ENCODE measurements at places on chromosomes 5 and 9.
A peak's percentile ranks its signal among the peaks of the same experiment; 100 is the strongest.

GRCh38 chr5:5380298-5380697 lies 42.2 kb upstream of the ICE1 start:
- DNase-seq = peak; percentile 38

DNA sequence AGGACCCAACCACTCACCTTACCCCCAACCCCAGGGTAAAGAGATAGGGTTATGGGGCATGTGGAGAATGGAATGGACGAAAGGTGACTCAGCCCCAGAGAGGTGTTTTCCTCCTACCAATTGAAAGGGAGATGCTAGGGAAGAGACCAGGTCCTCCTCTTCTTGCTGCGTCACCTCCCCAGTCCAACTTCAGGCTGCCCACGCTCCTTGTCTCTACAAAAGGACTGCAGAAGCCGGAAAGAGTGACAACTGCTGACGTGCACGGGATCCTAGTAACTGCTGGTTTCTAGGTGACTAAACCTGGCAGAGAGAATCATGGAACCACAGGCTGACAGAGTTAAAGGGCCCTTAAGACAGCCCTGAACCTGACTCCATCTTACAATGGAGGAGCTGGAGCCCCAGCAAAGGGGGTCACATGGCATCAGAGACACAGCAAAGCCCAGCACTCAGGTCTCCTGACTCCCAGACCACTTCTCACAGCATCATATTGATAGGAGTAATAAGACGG lies 2.2 kb downstream of the GPX3 start:
- no peak for DNase-seq

DNA sequence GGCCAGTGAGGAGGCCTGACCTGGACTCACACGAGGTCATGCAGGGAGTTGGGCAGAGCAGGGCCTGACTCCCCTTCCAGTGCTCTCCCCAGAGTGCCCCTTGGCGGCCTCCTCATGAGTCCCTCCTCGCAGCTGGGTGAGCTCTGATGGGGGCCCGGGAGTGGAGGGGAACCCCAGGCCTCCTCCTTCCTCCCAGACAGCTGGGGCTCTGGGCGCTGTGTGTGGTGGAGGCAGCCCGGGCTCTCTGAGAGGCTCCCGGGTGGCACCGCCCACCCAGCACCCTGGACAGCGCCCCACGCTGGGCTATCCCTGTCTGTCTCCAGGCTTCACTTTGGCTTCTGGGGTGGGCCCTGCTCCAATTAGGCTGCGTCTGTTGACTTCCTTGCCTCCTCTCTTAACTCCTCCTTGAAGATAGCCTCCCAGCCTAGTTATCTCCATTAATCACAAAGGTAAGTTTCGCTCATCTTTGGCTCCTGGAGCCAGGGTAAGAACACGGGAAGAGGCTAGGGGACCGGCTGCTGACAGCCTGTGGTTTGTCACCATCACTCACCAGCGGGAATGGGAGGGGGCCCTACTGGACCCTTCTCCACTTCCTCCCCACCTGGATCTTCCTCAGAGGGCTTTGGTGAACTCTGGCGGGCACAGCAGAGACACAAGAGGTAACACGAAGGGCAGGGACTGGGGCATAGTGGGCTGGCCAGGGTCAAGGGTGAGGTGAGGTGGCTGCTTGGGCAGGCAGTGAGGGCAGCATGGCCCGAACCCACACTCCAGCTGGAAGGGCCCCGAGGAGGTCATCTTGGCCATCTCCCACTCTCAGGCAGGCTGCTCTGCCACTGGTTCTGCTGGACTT lies 13.1 kb downstream of the PSD2 start:
- DNase-seq = peak; percentile 47

- DNase-seq = no peak
Observed at GRCh38 chr5:168950241-168950951, 350.5 kb downstream of the SLIT3 start.

- DNase-seq = no peak
Observed at GRCh38 chr9:89533411-89534095, 35.6 kb upstream of the SEMA4D start.

DNA sequence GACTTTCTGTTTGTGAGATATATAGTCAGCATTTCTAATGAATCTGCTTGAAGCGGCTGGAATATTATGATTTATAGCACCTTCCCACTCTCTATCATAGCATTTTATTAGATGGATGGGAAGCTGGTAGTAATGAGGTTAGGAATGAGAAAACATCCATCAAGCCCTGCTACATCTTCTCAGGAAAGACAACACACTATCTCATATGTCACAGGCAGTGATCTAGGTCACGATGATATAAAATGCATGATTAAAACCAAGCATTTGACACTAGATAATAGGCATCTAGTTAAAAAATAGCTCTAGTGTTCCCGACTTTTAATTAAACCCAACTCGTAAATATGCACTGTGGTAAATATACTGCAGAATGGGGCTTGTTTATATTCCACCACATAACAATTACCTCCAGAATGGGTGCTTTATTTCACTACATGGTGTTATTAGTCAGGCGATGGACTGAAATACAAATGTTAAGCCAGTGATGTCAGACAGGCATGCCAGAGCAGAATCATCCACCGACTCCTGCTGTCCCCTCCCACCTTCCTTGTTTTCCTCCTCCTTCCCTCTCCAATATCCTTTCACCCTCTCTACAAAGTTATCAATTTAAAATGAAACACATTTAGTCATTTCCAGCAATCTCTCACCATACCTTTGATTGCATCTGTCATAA lies 286.8 kb downstream of the SPATA31D1 start:
- no peak for DNase-seq

DNA sequence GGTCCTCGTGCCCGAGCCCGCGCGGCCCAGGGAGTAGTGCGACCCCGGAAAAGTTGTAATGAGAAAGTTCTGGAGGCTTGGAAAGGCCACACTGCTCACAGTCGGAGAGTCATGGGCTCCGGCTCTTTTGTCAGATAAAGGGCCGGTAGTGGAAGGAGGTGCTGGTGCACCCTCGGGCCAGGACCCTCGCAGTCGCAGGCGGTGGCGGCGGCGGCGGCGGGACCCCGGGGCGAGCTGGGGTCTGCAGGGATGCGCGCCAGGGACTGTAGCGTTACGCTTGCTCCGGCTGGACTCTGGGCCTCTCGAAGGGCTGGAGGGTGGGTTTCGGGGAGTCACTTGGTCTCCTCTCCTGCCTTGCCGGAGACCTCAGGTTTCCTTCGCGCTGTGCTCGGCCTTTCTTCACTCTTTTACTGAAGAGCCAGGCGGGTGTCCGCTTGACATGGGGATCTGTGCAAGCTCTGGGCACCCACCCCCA lies 1.5 kb downstream of the RORB start:
- DNase-seq = no peak

- DNase-seq = no peak
Observed at GRCh38 chr5:12284604-12285003, 380.4 kb upstream of the CTNND2 start.

GRCh38 chr5:42216904-42217303 lies 206.3 kb upstream of the GHR start:
- DNase-seq = no peak

- DNase-seq = peak; percentile 91
Observed at GRCh38 chr5:39475881-39476842, 51.4 kb upstream of the DAB2 start.

DNA sequence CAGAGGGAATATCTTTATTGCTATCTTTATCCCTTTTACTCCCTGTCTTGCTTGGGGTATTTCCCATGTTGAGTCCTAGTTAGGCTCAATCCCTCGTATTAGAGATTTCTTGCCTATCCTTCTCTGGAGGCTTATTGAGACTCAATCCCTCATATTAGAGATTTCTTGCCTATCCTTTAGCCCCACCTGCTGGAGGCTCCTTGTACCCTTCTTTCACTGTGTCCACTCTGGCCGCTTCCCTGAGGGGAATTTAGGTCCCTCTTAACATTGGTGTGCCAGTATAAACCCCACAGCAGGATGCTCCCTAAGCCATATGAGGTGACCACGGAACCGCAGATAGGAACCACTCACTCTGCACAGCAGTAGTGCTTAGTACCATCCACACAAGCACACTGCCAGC lies 110.7 kb upstream of the MAMDC2 start:
- no peak for DNase-seq

GRCh38 chr5:96823900-96824380 lies 16.2 kb upstream of the ERAP1 start:
- DNase-seq = peak; percentile 62

DNA sequence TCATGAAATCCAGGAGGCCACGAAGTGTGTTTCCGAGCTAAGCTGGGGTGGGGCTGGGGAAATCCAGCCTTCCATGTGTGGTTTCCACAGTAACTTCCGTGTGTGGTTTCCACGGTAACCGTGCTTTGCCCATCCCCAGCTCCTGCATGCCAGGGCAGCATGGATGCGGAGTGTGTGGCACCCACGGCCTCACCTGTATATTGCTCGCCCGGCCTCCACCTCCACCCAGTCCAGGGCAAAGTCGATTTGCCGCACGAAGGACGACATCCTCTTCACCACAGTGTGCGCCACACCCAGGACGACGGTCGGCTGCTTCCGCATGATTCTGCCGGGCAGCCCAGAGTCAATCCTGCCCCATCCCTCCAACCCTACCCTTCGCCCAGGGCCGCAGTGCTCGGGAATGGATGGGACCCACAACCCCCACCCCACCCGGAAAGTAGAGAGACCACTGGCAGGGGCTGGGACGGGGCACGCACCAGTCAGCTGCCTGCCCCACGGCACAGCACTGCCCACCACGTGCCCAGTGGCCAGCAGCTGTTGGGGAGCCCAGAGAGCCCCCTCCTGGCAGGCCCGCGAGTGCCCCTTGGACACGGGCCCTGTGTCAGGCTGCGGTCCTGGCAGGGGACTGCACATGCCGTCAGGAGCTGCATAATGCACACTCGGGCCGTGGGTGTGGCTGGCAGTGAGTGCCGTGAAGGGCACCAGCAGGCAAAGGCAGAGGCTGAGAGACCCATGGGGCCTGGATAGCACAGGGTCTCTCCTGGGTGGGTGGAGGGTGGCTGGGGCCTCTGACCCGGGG lies 39.0 kb upstream of the NSMF start:
- DNase-seq = no peak

DNA sequence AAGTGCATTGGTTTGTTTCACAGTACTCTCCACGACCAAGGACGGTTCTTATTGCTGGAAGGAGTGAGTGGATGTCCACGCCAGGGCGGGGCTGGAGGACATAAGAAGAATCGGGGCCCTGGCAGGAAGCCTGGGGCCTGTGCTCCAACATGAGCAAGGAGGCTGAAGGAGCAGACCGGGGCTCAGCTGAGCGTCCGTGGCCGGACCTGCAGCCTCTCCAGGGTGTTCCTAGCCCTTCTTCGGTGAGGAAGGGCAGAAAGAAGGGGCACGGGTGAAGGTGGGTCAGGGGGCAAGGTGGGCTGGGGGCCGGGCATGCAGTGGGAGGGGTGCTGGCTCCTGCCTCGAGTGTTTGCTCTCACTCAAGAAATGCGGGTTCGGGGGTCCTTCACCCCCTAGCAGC lies 18.1 kb downstream of the FAM78A start:
- DNase-seq = no peak

DNA sequence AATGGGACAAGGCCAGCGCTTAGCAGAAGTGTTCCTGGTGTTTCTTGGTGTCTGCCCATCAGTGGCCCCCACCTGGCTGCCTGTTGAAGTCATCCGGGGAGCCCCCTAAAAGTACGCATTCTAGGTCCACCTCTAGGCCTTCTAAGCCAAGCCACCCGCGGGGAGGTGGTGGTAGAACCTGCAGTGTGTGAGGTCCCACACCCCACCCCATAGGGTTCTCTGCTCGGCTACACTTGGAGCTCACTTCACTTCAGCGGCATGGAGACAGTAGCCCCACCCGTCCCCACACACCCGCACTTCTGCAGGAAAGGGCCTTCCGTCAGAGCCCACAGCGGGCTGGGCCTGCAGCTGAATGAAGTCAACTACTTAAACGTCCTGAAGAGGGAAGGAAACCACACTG lies 29.6 kb upstream of the FCN2 start:
- DNase-seq = no peak

DNA sequence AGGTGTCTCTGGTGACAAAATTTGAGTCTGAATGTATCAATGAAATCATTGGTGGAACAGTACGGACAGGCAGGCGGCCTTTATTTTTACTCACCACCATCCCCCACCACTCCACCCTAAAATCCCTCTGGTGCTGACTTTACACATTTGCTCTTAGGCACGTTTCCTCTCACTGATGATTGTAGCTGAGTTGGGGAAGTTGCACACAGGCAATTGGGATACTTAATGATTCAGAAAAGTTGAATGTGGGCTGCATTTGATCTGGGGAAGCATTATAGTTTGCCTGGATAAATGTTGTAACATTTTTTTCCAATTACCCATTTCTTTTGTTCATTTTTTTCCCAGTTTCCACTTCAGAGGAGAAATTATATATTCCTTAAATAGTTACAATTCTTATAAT lies 658.4 kb downstream of the TLR4 start:
- no peak for DNase-seq

DNA sequence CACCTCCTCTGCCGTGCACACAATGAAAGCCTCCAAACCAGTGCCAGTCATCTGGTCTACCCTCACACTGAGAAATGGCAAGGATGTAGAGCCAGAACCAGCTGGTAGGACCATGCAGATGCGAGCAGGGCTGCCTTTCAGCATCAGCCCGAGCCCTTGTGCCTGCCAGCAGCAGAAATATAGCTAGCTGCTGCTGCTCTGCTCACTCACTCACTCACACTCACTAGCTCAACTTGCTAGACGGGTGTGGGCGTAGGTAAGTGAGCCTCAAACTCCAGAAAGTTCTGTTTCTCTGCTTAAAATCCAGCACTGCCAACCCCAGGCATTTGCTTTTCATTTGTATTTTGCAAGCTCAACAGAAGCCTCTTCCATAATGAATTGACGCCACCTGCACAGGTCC lies 114.0 kb downstream of the DRD1 start:
- no peak for DNase-seq

- no peak for DNase-seq
Observed at GRCh38 chr9:101268426-101268825, 116.4 kb downstream of the BAAT start.

DNA sequence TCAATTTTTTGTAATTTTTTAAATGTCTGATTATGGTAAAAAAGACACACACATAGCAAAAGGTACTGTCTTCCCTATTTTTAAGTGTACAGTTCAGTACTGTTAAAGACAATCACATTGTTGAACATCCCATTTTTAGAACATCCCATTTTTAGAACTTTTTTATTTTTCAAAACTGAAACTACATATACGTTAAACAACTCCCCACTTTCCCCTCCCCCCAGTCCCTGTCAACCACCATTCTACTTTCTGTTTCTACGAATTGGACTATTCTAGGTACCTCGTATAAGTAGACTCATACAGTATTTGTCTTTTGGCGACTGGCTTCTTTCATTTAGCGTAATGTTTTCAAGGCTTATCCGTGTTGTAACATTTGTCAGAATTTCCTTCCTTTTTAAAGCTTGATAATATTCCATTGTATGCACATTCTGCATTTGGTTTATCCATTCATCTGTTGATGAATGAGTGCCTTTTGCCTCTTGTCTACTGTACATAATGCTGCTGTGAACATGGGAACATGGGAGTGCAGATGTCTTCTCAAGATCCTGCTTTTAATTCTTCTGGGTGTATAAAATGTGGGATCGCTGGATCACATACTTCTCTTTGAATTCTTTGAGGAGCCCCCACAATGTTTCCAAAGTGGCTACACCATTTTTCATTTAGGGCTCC lies 154.0 kb downstream of the PIK3R1 start:
- no peak for DNase-seq

- DNase-seq = no peak
Observed at GRCh38 chr9:109969011-109969410, 189.0 kb downstream of the PALM2AKAP2 start.
